Right ventricle myocardium inferior (tissue), 1 donor: ENCODE measurements at places on chromosomes 5 and 9. TPM values are rescaled to one million over a fixed set of nuclear protein-coding genes. Genes with fewer than 3 reads are reported as not detected.

GRCh38 chr5:105877592-105877991, 1793.1 kb downstream of the EFNA5 start:
- no peak for DNase-seq

DNA sequence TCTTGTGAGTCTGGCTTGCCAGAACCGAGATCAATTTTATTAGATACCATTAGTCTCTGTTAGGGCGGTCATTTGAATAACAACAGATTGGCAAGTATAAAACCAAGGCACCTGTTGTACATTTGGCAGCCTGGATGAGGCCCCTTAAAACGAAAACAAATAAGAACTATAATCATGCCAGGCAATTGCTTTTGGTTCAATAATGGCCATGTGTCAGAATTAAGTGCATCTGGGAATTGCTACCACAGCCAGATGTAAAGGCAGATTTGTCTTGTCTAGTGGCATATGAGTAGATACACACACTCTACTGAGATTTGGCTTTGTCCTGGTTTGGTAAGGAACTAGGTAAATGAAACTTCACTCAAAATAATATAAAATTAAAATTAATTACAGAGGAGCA, 1046.2 kb upstream of the DMAC1 start:
- no peak for DNase-seq

Gene CDH9
- total RNA-seq, result not detected

GRCh38 chr5:124504081-124504916, 242.1 kb downstream of the ZNF608 start:
- DNase-seq, result no peak

DNA sequence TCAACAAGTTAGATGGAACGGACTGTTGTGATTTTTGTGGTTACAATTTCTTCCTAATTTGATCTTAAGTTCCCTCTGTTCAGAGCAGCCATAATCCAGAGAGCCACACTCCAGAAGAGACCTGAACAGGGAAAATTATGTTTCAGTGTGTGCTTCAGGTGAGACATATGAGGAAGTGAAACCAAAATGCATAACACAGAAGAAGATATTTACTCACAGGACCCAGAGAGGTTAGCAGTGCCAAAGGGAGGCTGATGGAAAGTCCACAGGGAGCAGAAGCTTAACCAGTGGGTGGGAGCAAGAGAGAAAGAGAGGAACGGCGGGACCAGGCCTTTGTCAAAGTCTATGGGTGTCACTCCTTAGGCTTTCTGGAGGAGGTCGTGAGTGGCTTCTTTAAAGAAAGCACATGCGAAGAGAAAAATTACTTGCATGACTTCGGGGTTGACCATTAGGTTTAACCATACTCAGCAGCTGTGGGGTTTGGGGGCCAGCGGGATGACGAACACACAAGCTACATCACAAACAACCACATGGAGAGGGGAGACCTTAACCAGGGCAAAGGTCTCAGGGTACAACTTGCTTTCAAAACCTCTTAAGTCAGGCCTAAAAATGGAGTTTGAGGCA, 141.4 kb downstream of the MED10 start:
- DNase-seq, result no peak

- DNase-seq, result no peak
Measured at GRCh38 chr5:39132792-39133191, 58.6 kb upstream of the RICTOR start.
